ENCODE measurements at places on chromosomes 7 and 10. TPM values are rescaled to one million over a fixed set of nuclear protein-coding genes. Genes with fewer than 3 reads are reported as not detected.

- no peaks in the 10 kb centered on the region for H3K27me3 ChIP-seq
- H3K4me1 ChIP-seq, result no peaks in the 10 kb centered on the region
- DNase-seq, result no peak
- no peaks in the 10 kb centered on the region for H3K36me3 ChIP-seq
- H3K4me3 ChIP-seq, result no peak overlapping the region
- H3K27ac ChIP-seq, result no peak overlapping the region
Measured at GRCh38 chr7:7913504-7913903, 55.1 kb upstream of the GLCCI1 start.

DNA sequence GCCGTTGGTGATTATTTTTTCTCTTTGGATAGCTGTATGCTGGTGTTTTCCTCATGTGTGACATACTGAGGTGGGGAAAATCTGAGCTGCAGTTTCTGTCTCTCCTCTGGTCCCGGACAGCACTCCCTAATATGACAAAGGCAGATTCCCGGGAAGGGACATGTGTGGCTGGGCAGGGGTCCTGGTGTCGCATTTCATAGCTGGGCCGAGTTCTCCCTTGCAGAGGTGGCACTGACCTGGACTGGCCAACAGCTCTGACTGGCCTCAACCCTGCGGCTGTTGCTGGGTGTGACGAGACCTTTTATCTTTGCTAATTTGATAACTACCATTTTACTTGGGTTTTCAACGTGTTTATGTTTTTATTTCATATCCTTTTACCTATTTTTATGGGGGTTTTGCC, 248.6 kb upstream of the TCERG1L start:
- H3K27ac ChIP-seq, result no peak overlapping the region
- no peak for DNase-seq
- no peaks in the 10 kb centered on the region for H3K4me1 ChIP-seq
- no peak overlapping the region for H3K4me3 ChIP-seq
- H3K27me3 ChIP-seq, result no peaks in the 10 kb centered on the region

DNA sequence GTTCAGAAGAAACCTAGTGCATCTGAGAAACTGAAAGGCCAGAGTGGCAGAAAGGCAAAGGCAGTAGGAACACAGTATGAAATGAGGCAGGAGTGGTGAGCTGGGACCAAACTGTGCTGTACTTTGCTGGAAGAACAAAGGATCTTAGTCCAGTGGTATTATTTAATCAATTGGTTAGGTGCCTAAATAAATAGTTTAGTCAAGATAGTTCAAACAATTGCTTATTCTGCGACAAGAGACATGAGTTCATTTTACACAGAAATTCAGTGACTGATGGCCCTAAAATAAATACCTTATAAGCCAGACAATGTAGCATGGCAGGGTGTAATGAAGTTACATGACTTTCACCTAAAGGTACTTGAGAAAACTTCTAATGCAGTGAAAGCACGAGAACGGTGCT, 181.8 kb upstream of the LRRN3 start:
- H3K4me1 ChIP-seq, result no peaks in the 10 kb centered on the region
- H3K27ac ChIP-seq, result no peak overlapping the region
- DNase-seq, result no peak

DNA sequence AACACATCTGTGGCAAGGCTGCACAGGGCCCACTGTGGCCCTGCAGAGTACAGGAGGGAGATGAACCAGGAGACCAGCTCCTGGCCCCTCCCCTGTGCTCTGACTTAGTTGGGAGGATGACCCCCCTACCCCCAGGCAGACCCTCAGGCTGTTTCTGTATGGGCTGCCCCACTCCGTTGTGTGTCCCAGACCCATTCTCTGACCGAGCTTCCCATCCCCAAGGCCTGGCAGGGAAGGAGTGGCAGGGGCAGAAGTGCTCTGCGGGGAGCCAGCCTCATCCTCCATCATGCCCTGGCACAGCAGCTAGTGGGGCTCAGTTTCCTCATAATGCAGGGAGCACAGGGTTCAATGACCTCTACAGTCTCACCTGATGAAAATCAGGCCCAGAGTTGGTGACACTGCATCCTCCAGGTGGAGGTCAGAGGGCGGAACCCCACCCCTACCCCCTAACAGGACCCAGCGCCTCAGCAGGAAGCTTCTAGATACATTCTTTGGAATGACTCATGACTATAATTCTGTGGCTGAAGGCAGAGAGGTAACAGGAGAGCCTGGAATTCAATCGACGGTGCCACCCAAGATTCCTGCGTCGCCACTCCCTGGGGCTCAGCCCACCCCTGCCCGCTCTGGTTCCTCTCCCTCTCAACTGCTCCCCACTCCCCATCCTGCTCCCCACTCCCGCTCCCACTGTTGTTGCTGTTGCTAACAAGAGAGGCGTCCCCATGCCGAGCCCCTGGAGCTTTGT, 18.2 kb downstream of the PODXL start:
- DNase-seq, result no peak
- H3K36me3 ChIP-seq, result no peaks in the 10 kb centered on the region
- no peaks in the 10 kb centered on the region for H3K27me3 ChIP-seq

DNA sequence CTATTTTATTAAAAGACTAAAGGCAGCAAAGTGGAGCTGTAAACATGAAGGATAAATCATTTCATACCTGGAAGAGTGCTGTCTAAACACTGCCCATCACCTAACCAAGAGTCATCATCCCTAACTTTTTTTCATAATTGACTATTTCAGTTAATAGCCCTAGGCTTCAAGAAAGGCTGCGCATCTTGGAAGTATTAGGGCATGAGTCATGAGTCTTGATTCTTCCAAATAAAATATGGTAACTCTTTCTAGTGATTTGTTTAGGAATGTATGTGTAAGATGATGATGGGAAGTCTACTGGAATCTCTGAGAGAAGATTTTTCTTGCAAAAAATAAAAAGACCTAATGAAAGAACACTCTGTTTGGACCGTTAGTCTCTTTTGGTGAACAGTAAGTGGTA, 207.7 kb upstream of the AHR start:
- no peaks in the 10 kb centered on the region for H3K4me1 ChIP-seq
- H3K4me3 ChIP-seq, result no peak overlapping the region
- no peaks in the 10 kb centered on the region for H3K27me3 ChIP-seq
- H3K27ac ChIP-seq, result no peak overlapping the region
- no peak for DNase-seq

DNA sequence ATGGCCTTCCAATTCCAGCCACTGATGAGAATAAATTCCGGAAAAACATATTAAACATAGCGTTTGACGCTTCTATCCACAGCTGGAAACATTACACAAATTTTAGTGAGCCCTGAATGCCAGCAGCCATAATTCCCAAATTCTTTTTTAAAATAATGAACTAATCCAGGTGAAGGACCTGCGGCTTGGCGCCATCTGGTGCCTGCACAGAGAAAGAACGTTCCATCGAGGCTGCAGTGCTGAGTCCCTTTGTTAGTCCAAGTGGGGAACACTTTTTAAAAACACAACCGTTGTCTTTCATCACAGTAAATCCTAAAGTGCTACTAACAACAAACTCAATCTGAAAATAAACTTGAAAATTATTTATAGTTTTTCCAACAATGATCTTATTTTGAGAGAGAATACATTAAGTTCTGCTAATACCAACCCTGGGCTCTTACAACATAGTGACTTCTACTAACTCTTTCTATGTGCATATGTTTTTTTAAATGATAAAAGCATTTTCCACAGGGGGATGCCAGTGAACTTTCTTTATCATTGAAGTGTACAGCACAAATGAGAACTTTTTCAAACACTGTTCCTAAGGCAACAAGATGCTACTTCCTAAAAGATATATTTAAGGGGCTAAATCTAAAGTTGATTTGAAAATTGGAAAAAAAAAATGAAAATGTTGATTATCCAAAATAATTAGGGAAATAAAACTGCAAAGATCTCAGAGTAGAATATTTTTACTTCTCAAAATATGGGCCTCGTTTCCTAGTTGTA, 166.9 kb upstream of the RNF32 start:
- no peak overlapping the region for H3K27ac ChIP-seq
- no peak for DNase-seq
- no peaks in the 10 kb centered on the region for H3K36me3 ChIP-seq
- peaks cover 12% of the 10 kb centered on the region for H3K27me3 ChIP-seq
- H3K4me3 ChIP-seq, result no peak overlapping the region
- no peaks in the 10 kb centered on the region for H3K4me1 ChIP-seq

DNA sequence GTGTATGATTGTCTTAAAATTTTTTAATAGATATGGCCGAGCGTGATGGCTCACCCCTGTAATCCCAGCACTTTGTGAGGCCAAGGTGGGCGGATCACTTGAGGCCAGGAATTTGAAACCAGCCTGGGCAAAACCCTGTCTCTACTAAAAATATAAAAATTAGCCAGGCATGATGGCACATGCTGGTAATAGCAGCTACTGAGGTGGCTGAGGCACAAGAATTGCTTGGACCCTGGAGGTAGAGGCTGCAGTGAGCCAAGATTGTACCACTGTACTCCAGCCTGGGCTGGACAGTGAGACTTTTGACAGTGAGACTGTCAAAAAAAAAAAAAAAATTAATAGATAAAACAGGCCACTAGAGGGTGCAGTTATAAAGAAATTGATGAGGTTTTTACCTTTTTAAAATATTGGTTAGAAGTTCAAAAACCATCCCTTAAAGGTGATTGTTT, 20.5 kb downstream of the NOM1 start:
- no peak overlapping the region for H3K4me3 ChIP-seq
- no peak overlapping the region for H3K27ac ChIP-seq
- peaks cover 47% of the 10 kb centered on the region for H3K36me3 ChIP-seq
- no peak for DNase-seq
- no peaks in the 10 kb centered on the region for H3K4me1 ChIP-seq
- no peaks in the 10 kb centered on the region for H3K27me3 ChIP-seq

- peaks cover 24% of the 10 kb centered on the region for H3K27me3 ChIP-seq
- H3K4me3 ChIP-seq, result no peak overlapping the region
- no peak overlapping the region for H3K27ac ChIP-seq
- H3K4me1 ChIP-seq, result peaks cover 44% of the 10 kb centered on the region
- no peaks in the 10 kb centered on the region for H3K36me3 ChIP-seq
Measured at GRCh38 chr10:43231523-43232078, 35.3 kb downstream of the RASGEF1A start.

GRCh38 chr7:143419880-143420279, 11.2 kb upstream of the EPHA1 start:
- no peaks in the 10 kb centered on the region for H3K4me1 ChIP-seq
- no peak for DNase-seq
- no peaks in the 10 kb centered on the region for H3K27me3 ChIP-seq
- no peak overlapping the region for H3K27ac ChIP-seq
- H3K4me3 ChIP-seq, result no peak overlapping the region
- peaks cover 4% of the 10 kb centered on the region for H3K36me3 ChIP-seq

- no peaks in the 10 kb centered on the region for H3K27me3 ChIP-seq
- H3K4me1 ChIP-seq, result no peaks in the 10 kb centered on the region
- H3K36me3 ChIP-seq, result no peaks in the 10 kb centered on the region
- H3K27ac ChIP-seq, result no peak overlapping the region
Measured at GRCh38 chr7:13312307-13312706, 624.9 kb downstream of the ARL4A start.

GRCh38 chr10:77301305-77301730, 336.3 kb downstream of the KCNMA1 start:
- H3K4me1 ChIP-seq, result no peaks in the 10 kb centered on the region
- no peak overlapping the region for H3K27ac ChIP-seq
- H3K4me3 ChIP-seq, result no peak overlapping the region
- no peaks in the 10 kb centered on the region for H3K36me3 ChIP-seq

DNA sequence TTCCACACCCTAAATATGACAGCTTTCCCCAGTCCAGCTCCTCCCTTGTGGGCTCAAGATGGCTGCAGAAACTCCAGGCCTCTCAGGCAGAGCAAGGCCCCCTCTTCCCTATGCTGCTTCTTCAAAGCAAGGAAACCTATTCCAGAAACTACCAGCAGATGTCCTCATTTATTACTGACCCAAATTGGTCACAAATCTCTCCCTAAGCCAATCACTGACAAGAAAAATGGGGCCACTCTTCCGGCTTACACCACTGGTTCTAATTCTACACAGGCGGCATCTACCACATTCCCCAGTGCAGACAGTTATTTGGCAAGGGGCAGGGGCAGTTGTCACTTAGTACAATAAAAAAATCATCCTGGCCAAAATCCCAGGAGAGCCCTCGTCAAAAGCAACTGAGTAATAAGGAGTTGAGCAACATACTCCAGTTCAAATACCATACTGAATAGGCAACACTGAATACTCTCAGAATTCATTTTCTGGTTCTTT, 150.4 kb downstream of the SFMBT2 start:
- H3K4me3 ChIP-seq, result no peak overlapping the region
- peaks cover 42% of the 10 kb centered on the region for H3K4me1 ChIP-seq
- H3K36me3 ChIP-seq, result no peaks in the 10 kb centered on the region
- no peaks in the 10 kb centered on the region for H3K27me3 ChIP-seq
- H3K27ac ChIP-seq, result no peak overlapping the region

GRCh38 chr7:129605960-129606614, 5.4 kb upstream of the NRF1 start:
- H3K4me3 ChIP-seq, result no peak overlapping the region
- H3K27ac ChIP-seq, result no peak overlapping the region
- peaks cover 6% of the 10 kb centered on the region for H3K36me3 ChIP-seq
- H3K4me1 ChIP-seq, result peaks cover 19% of the 10 kb centered on the region

DNA sequence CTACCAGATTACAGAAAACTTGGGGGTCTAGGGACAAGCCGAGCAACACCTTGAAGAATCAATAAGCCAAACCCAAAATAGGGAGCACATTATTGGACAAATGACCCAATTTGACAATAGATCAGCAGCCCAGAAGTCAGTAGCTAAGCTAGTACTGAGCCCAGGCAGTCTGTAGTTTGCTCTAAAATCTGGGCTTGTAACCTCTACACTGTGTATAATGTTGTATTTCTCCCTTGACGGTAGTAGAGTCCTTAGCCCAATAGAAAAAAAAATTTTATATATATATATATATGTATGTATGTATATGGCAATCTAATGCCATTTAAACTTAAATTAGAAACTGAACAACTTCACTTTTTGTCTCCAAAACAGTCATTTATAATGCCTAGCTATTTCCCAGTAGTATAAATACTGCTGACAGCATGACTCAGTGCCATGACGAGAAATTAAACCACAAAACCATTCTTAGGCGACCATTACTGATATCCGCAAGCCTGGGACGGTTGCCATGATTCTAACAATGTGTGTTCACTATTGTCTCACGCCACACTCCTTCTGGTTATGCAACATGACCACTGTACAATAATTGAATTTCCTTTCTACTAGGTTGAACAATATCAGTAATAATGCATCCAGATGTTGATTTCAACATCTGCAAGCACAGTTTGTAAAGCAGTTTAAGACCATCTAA, 110.5 kb downstream of the IPMK start:
- no peaks in the 10 kb centered on the region for H3K4me1 ChIP-seq
- H3K27me3 ChIP-seq, result no peaks in the 10 kb centered on the region
- no peaks in the 10 kb centered on the region for H3K36me3 ChIP-seq
- no peak overlapping the region for H3K27ac ChIP-seq

GRCh38 chr7:69748530-69748929, 150.3 kb downstream of the AUTS2 start:
- no peak overlapping the region for H3K27ac ChIP-seq
- DNase-seq, result no peak
- H3K36me3 ChIP-seq, result no peaks in the 10 kb centered on the region
- no peaks in the 10 kb centered on the region for H3K27me3 ChIP-seq

Gene ITGA8
- total RNA-seq, result not detected

Gene DMTF1
- 115 TPM for total RNA-seq

Gene ANKRD7
- total RNA-seq, result not detected

Gene INMT
- total RNA-seq, result 0.36 TPM

Gene EBLN1
- not detected for total RNA-seq

Gene TLX1
- total RNA-seq, result not detected

Gene TMEM236
- 0.05 TPM for total RNA-seq

Gene OPN1SW
- not detected for total RNA-seq

Gene ZNF107
- total RNA-seq, result 12.4 TPM

Gene PBLD
- total RNA-seq, result 1.7 TPM

Data from CD4-positive, alpha-beta T cell (primary cell).